ENCODE measurements at places on chromosomes 6 and 20.

DNA sequence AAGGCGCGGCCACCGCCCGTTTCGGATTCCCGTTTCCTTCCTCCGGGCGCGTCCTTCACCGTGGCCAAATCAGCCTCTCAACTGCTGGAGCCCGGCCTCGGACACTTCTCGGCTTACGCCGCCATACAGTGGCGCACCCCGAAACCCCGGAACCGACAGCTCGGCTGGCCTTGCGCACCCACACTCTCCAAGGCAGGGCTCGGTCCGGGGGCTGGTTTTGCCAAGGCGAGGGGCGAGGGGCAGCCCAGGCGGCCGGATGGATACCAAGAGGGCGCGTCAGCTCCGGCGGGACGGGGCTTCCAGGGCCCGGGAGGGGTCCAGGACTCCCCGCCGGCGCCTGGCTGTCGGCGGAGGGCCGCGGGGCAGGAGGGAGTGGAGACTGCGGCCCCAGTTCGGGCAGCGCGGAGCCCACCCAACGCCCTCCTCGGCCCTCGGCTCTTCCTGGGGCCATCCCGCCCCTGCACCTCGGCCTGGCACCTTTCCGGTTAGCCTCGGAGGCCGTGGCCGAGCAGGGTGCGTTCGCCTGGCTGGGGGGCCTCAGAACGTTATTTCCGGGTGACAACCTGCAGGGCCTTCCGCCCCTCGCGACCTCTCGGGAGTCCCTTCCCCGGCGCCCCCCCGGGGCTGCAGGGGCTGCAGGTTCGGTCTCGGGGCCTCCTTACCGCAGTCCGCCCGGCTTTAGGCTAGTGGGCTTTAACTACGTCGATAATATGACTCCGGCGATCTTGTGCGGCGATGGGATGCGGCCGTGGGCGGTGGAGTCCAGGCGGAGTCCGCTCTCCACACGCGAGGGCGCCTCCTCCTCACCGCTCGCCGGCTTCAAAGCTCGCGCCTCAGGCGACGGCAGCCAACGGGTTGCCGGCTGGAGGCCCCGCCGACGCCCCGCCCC is 697 bp upstream of the CEP43 start:
- no peak for DNase-seq

DNA sequence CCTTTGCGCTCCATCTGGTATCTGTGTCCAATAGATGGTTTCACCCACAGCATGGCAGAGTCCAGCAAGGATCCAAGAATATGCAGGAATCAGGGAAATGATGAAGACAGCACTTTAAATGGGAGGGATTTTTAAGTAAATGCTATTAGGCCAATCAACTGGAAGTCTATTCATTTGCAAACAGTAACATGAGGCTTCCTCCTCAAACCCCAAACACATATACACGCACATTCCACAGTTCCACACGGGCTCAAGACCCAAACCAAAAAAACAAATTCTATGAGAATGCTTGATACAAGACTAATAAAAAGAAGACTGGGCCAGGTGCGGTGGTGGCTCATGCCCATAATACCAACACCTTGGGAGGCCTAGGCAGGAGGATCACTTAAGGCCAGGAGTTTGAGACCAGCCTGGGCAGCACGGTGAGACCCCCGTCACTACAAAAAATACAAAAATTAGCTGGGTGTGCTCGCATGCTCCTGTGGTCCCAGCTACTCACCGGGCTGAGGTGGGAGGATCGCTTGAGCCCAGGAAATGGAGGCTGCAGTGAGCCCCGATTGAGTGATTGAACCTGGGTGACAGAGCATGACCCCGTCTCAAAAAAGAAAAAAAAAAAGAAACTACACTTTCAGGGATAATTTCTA is 21.9 kb upstream of the TFAP2C start:
- DNase-seq = no peak

DNA sequence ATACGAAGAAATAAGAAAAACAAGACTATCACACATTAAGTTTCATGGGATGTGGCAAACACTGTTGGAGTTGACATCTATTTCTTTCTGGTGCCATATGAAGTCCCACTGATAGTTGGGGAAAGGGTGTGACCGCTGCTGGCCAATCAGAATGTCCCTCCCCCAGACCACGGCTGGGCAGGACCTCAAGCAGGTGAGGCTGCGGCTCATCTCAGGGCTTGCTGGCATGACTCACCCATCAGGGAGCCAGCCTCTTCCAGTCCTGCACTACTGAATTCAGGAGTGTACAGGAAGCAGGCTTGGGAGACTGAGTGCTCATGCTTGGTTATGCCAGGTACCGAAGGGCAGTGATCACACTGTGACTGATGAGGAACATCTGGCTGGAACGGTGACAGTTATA is 18.9 kb downstream of the PREP start:
- DNase-seq = no peak

GRCh38 chr6:143064271-143064670 is 3.6 kb downstream of the AIG1 start:
- no peak for DNase-seq

GRCh38 chr6:122669868-122670267 is 59.7 kb downstream of the PKIB start:
- no peak for DNase-seq

DNA sequence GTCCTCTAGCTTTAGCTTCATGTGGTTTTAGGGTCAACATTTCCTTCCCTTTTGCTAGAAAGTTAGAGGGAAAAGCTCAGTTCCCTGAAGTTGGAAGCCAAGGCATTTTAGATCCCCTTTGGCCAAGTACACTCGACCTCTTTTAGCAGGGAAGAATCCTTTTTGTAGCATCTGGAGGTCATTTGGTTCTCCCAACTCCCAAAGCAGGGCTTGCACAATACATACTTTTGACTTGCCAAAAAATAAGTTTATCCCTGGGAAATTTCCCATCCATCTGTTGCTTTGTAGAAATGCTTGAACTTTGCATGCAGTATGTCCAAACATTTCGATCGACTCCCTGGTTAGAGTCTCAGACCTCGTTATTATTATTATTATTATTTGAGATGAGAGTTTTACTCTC is 4.6 kb upstream of the EDEM2 start:
- DNase-seq = no peak

DNA sequence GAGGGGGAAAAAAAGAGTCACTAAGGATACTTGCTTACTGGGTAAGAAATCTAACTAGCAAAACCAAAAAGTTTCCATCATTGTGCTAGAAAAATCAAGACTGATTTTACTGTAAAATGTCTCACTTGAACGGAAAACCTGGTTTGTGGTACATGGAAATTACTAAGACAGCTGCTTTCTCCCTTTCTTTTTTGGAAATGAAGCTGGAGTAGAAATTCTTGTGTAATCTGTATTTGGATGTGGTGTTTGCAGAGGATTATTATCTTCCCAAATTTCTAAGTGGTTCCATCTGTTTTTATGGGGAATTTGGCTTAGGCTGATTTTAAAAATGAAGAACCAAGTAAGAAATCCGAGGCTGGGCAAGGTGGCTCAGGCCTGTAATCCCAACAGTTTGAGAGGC is 20.4 kb downstream of the EPB41L2 start:
- no peak for DNase-seq

DNA sequence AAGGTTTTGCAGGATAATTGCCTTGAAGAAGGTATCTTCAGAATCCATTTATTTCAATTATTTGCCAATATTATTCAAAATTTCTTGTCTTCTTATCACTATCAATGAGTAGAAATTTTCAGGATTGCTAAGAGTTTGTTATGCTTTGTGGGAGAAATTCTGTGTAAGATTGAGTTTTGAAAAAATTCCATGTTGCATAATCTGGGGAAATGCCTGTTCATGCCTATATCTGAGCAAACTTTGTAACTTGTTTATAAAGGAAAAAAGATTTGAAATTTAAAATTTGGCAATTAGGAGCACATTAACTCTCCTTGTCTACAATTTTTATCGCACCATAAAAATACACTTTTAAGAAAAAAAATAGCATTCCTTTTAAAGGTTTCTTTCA is 39.8 kb upstream of the EDN1 start:
- no peak for DNase-seq

- DNase-seq = no peak
Measured at GRCh38 chr6:2871102-2871501, 29.4 kb upstream of the SERPINB1 start.

DNA sequence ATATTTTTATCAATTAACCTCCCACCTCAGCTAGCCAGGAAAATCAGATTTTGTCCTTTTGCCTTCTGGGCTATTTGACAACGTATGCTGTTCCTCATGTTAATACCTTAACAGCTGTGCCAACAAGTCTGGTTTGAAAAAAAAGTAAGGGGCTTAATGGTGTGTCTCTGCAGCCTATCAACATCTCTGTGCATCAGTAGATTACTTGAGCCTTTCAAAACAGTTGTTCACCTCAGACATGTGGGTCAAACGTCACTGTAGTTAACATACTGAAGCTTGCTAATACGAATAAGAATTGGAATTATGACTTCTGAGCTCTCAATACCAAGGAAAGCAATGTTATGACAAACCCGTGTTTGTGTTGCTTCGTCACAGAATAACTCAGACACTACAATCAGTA is 23.0 kb downstream of the CEP57L1 start:
- DNase-seq = no peak

DNA sequence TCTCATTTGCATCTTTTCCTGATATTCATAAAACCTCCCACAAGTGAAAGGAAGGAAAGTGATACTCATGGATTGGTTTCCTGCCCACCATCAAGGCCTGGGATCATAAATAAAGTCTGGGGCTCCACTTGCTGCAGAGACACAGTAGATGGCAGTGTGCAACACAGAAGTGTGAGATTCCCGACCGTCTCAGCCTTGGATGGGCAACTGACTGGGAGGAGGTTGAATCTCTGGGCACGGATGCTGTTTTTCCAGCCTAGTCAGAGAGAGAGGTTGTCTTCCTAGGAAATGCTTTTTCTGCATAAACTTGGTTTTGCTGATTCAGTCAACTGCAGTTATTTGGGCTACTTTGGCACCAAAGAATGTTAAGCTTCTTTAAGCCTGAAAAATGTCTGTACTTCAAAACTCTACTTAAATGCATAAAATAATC is 9.9 kb upstream of the RFPL4B start:
- DNase-seq = peak; percentile 73

DNA sequence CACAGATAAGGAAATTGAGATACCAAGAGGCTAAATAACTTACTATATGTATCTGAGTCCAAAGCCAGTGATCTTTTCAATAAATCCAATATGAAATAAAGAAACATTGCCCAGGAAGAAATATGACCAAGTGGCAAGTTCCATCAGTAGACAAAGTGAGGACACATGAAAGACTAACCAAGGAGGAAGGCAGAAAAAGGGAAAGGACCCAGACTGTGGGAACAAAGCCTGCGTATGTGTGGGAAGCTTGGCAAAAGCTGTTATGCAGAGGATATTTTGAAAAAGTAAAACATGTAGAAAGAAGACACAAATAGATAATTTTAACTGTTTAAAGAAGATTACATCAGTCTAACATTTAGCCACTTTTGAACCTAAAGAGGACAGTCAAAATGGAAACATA is 264.4 kb upstream of the PRDM1 start:
- no peak for DNase-seq

DNA sequence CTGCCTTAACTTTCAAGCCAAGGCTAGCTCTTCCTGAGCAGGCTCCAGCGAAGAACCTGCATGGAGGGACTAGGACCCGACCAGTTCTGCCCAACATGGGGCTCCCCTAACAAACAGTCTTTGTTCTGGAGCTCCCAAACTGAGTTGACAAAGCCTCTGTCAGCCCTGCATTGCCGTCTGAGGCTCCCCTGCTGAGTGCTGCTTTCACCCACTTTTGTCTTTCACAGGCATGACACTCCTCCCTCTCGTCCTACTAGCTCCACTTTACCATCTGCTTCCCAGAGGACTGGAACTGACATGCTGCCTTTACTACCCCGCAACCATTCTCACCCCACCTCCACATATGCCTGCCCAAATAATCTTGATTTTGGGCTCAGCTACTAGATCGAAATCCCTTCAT is 45.1 kb upstream of the B4GALT5 start:
- DNase-seq = peak; percentile 79

DNA sequence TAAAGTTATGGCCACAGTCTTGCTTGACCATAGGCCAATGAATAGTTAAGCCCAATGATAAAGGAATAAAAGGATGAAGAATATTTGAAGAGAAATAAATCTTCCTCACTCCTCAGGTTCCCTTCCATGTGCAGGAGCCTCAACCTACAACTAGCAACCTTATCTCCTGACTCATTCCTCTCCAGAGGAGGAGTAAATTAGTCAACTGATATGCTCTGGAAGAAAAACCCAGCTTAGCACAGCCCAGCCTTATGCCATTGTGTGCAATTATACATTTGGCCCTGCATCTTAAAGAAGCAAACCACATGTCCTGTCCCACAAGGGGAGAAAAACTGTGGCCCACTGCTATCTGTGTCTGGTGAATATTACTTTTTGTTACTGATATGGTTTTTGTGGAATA is 82.1 kb downstream of the PHIP start:
- no peak for DNase-seq

- DNase-seq = peak; percentile 99
Measured at GRCh38 chr20:34875642-34876405, 588 bp upstream of the ACSS2 start.

- no peak for DNase-seq
Measured at GRCh38 chr6:44478158-44478557, 90.7 kb downstream of the CDC5L start.

DNA sequence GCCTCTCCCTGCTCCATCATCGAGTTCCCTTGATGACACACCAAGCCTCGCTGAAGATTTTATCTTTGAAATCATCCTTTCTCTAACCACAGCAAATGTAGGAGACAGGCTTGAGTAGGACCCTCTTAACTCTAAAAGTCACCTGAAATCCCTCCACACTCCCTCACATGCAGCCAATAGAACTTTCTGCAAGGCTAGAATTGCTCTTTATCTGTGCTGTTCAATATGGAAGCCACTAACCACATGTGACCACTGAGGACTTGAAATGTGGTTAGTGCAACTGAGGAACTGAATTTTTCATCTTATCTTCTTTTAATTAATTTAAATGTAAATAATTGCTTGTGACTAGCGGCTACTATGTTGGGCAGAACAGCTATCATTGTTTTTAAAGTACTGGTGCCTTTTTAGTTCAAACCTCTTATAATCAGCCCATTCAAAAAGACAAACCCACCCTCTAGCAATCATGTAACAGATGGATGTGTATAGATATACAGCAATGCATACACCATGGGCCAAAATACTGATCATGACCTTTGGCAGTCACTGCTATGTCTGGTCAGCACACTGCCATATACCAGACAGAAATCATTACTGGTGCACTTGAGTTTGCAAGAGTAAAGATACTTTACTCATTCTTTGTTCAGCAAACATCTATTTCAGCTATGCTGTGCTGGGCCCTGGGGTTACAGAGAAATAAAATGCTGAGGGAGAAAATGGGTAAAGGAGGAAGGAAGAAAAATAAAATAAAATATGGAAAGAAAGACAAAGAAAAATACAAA is 50.0 kb downstream of the GFOD1 start:
- DNase-seq = no peak

DNA sequence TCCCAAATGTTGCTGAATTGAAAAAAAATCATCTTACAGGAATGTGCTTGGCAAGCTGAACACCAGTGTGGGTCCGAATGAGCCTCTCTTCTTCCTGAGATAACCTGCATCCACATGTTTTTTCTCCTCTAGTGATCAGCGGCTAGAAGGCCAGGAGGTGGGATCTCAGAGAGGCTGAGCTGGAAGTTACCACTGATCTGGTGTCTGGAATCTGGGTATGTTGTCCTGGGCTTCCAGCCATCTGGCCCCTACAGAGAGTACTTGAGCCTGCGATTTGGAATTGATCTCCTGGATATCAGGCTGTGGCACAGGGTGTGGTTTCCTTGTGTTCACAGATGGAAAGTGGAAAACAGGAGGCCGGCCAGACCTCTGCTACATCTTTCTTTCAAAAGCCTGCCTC is 35.9 kb downstream of the SULF2 start:
- DNase-seq = no peak

All from NCI-H345 (cell line).